Stimulated activated CD8-positive, alpha-beta memory T cell treated with anti-CD3 and anti-CD28 coated beads, Interleukin-7, amount 100 ng/mL, for 1 hour (primary cell): ENCODE measurements at places on chromosomes 2 and 18.

GRCh38 chr2:168706806-168707205 lies 95.6 kb upstream of the NOSTRIN start:
- DNase-seq: no peak

DNA sequence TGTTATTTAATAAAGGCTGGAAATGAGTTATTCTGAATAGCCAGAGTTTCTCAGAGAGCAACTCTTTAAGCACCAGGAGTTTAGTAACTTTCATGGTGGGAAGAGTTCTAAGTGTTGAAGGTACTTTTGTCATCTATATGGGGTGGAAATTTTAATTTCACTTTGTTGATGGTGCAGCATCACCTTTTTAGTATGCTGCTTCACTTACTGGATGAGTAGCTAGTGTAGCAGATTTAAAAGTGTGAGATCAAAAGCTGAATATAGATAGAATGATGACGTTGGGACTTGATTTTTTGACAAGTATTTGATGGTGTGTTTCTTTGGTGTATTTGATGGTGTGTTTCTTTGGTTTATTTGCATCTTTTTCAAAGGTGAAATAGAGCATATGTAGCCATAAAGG lies 47.3 kb downstream of the MAP4K4 start:
- DNase-seq: no peak

DNA sequence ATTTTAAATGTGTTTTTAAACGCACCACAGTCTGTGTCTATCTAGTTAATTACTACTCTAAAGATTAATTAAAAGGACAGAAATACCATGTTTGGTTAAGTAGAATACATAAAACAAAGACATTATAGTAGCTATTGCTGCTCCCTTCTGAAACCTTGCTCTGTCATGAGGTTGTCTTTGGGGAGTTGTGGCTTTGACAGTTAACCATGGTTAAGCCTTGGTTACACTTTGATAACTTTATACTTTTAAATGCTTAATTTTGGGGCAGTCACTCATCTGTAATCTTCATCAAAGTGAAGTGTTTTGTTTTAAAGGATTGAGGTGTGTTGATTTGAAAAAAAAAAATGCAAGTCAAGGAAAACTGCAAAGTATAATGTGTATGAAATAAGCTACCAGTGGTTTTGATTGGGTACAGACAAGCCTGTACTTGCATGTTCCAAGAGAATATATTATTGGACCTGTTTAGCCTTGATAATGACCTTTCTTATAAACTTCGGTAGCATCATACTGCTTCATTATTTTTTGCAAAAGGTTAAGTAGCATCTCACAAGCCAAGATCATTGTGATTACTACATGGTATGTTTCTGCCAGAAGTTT lies 29.8 kb upstream of the TBR1 start:
- no peak for DNase-seq

GRCh38 chr2:216507220-216508160 lies 8.8 kb downstream of the RPL37A start:
- DNase-seq: no peak

- DNase-seq: no peak
These were observed 15.4 kb upstream of the FARP2 start for GRCh38 chr2:241340631-241341163.

DNA sequence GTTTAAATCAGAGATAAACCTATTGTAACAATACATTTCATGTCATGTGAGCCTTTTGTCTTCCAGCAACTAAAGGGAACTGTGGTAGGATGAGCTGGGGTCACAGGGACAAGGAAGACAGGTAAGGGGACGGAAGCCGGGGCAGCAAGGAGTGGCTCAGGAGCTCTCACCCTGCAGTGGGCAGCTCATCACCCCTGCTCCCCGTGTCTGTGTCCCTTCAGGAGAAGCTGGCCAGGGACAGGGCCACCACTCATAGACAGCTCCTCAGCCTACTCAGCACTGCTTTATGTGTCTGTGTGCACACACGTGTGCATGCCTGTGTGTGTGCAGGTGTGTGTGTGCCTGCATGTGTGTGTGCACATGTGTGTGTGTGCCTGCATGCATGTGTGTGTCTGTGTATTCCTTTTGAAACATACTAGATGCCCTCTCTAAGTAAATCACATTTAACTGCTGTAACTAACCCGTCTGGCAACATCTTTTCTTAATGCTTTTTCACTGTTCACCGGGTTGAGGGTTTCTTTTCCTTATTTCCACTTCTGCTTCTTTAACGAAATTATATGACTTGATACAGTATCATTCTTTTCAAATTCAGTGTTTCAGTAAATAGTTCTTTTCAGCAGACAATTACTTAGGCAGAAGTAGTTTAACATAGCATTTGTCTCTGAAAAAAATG lies 44.2 kb downstream of the LRRFIP1 start:
- no peak for DNase-seq
